ENCODE measurements at places on chromosomes 1 and 21.
A peak's percentile ranks its signal among the peaks of the same experiment; 100 is the strongest.

DNA sequence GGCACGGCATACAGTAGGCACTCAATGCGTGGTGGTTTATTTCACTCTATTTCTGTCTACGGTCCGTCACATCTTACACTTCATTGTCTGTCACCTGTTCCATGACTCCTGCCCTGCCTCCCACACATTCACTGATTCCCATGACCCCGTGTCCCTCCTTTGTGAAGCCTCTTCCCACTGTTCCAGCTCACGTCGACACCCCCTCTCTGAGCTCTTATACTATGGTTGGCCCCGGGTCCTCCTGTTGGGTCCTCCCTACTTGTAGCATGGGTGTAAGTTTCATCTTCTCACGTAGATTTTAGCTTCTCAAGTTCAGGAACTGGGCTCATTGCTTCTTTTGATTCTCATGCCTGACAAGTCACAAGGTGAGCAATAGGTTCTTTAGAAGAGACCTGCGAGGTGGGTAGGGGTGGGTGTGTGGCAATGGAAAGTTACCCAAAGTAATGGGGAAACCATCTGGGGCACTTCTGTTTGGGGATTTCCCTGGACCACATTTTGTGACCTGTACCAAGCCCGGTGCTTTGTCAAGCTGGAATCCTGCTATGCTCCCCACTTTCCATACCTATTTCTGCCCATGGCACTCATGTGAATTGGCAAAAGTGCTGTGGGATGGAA, 22.1 kb upstream of the IL10 start:
- no peak for DNase-seq

DNA sequence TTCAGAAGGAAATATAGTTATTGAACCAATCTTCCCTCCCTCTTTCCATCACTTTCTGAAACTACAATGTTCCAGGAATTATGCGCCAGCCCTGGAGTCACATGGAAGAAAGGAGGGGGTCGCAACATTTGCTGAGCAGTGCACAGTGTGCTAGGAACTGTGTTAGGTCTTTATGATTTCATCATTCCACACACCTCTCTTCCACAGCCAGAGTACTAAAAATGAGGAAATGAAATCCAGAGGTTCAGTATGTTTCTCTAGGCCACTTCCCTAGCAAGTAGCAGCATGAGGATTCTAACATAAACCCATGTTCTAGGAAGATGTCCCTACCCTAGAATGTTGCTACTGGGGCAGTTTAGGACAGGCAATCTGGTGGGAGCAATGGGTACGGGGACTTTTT, 158.1 kb downstream of the SLC45A1 start:
- DNase-seq = no peak

GRCh38 chr1:94527447-94528031, 14.0 kb downstream of the F3 start:
- DNase-seq = peak; percentile 42

GRCh38 chr1:202692959-202693555, 17.2 kb downstream of the SYT2 start:
- DNase-seq = peak; percentile 67

GRCh38 chr1:85708829-85709227, 595 bp upstream of the ZNHIT6 start:
- DNase-seq = no peak

DNA sequence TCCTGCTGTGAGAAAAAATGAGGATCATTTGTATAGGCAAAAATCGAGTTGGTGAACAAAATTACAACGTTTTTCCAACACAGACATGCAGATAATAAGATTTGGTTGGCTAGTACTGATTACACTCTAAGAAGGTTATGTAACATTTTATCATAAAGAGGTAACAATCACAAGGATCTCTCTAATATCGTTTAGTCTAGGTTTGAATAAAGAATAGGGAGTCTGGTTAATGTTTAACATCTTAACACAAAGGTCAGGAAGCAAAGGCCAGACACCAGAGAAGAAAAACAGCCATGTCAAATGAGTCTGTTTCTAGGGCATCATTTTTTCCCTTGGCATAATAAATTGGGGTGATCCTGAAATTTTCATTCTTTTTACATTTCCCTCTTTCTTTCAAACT, 207.4 kb upstream of the CHRM3 start:
- no peak for DNase-seq

- no peak for DNase-seq
Measured at GRCh38 chr1:113813218-113813617, 942 bp upstream of the RSBN1 start.

DNA sequence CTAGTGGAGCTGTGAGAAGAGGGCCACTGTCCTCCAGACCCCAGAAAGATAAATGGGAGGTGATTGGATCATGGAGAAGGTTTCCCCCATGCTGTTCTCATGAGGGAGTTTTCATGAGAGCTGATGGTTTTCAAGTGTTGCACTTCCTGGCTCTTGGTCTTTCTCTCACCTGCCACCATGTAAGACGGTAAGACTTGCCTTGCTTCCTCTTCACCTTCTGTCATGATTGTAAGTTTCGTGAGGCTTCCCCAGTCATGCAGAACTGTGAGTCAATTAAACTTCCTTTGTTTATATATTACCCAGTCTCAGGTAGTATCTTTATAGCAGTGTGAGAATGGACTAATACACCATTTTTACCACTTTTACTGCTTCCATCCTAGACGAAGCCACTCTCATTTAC, 27.6 kb downstream of the GPR88 start:
- no peak for DNase-seq

GRCh38 chr1:201112173-201112731, at the start of gene CACNA1S:
Gene CACNA1S (minus strand): TSS chr1:201112426. CDS start chr1:201112339, 87 bp downstream.
- DNase-seq = no peak

GRCh38 chr1:147292012-147292411, 49.5 kb downstream of the CHD1L start:
- DNase-seq = no peak

DNA sequence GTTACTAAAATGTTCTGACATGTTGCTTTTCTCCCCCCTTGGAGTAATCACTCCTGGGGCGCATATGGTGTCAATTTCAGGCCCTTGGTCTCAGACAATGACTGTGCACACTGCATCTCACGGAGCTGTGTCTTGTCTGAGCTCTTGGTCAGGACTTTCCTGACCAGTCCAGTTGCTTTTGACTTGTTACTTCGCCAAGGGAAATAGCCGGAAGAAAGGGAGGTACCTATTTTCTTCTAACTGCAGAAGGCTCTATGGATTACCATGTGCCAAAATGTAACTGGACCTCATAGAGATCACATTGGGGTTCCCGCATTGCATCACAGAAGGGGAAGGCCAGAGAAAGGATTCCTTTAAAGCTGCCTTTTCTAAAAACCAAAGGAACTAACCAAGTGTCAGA, 68.6 kb downstream of the SPAG17 start:
- DNase-seq = no peak

DNA sequence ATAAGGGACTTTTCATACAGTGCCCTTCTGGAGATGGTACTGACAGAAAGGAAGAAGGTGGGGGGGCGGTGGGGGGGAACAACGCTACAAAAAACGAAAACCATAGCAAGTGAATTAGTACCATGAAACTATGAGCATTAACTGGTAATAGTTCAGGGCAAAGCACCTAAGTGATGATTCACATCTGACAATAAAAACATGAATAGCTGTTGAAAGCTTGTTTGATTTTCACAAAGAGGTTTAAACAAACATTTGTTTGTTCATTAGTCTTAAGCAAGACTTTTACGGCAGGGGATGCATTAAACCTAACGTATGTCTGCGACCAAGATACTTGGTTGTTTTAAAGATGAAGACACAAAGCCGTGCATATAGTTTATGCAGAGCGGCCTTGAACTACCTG, 177.5 kb downstream of the LMO4 start:
- DNase-seq = no peak

DNA sequence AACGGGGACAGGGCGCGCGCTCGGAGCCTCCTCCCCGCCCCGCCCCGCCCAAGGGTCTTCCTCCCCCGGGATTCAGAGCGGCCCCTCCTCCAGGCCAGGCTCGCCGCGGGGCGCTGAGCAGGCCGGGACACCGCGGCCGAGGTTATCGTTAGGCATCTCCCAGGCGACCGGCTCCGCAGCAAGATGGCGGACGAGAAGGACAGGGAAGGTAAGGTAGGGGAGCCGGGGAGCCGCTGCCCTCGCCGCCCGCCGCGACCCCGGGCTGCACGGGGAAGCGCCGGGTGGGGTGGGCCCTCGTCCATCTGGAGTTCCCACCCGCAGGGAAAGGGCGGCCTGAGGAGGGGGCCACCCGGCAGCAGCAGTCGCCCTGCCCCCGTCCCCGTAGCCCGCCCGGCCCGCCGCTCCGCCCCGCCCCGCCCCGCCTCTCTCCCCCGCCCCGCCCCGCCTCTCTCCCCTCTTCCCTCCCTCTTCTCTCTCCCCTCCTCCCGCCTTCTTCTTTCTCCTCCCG, 105.9 kb upstream of the HNRNPU start:
- peak; percentile 81 for DNase-seq

DNA sequence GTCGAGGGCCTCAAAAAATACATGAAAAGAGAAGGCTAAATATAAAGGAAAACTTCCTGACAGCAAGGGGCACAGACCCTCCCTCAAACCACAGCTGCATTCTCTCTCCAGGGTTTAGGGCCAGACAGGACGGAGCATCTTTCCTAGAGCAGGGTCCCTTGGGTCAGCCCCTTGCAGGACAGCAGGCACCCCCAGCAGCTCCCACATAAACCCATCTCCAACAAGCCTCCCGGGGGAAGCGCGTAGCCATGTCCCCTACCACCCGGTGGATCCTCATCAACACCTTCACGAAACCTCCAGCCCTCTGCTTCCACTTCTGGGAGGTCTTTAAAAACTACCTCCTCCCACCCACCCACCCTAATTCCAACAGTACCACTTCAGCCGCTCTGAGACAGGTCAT, 59.5 kb downstream of the CD46 start:
- no peak for DNase-seq

GRCh38 chr1:55931081-55931940, 648.1 kb downstream of the PLPP3 start:
- no peak for DNase-seq
